Activated T-cell treated with anti-CD3 and anti-CD28 coated beads, Interleukin-2, amount 50 U/mL, for 72 hours (primary cell): ENCODE measurements at places on chromosomes 6 and 20. TPM values are rescaled to one million over a fixed set of nuclear protein-coding genes. Genes with fewer than 3 reads are reported as not detected.
A peak's percentile ranks its signal among the peaks of the same experiment; 100 is the strongest.

DNA sequence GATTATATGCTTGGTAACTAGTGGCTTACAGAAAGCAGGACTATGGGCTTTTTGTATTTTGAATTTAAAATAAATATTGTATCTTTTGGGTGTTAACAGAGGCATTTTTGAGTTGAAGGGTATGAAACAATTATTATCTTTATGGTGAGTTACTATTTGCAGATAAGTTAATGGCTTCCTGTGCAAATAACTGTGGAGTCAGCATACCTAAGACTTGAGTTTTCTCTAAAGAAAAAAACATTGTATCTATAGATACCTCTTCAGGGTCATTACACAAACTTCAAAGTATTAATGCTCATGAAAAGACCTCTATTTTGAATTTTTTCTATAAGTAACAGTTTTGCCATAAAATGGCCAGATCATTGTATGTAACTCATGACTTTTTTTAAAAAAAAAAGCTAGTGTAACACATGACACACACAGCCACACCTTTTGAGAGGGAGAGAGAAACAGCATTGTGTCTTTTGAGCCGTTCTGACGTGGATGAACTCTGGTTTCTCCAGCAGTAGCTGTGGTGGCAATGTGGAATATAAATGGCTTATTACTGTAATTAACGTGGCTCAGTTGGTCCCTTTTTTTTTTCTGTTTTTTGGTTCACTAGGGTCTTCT lies 36.3 kb downstream of the PLEKHG1 start:
- DNase-seq, result no peak

Gene HLA-DRB1
- total RNA-seq, result 15.1 TPM

GRCh38 chr20:23003881-23004460 lies 31.1 kb upstream of the SSTR4 start:
- no peak for DNase-seq

Gene TRIM15
- total RNA-seq, result 0.84 TPM

DNA sequence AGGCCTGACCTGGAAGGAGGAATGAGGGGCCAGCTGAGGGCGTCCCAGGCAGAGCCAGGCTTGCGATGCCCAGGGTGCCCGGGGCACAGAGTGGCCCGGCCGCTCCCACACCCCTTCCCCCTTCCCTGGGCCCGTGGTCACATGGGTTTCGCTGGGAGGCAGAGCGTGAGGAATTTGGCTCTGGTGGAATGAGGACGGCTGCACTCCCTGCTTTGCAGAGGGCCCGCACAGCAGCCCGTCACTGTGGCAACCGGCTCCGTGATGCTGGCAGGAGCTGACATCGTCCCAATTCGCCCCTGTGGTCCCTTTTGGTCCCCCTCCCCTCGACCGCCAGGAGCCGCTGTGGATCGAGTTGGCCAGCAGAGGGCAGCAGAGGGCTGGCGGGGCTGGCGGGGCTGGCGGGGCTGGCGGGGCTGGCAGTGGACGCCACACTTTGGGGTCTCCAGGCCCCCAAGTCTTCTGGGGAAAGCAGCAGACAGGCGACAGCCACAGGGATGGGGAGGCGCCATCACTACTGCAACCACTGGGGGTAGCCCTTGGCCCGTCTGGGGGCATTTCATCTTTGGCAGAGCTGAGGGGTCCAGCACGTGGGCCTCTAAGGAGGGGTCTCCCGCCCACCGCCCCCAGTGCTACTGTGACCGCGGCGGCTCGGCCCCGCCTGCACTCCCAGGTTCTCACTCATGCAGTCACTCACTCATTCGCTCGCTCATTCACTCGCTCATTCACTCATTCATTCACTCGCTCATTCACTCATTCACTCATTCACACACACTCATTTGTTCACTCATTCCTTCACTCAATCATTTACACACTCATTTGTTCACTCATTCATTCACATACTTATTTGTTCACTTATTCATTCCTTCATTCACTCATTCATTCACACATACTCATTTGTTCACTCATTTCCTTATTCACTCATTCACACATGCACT lies 49.7 kb upstream of the BHLHE23 start:
- DNase-seq, result peak; percentile 18

- no peak for DNase-seq
These were observed 48.4 kb upstream of the DEFB112 start for GRCh38 chr6:50097966-50098640.

GRCh38 chr6:48069280-48069679 lies 41.7 kb downstream of the PTCHD4 start:
- DNase-seq, result no peak

- no peak for DNase-seq
These were observed 20.8 kb downstream of the ZC2HC1B start for GRCh38 chr6:143885116-143885515.

DNA sequence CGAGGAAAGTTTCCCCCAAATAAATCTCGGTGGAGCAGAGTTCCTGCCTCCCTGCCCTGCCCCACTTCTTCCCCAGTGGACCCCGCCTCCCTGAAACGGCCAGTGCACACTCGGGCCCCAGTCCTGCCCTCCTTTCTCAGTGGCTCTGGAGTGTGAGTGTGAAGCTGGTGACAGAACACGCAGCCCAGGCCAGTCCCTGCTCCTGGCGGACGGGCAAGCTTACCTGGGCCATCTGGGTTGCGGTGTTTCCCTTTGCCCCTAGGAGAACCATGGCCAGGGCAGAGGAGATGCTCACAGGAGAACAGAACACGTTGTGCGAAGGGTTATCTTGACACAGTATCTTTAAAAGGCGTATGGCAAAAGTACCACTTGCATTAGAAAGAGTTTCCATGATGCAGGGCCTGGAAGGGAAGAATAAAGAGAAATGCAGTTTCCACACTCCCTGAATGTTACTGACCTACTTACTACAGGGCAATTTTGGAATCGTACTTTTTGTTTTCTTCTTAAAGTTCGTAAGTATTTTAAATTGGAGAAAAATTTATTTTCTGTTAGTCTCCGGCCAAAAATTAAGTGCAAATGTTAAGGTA lies 2.8 kb downstream of the SERPINB9 start:
- no peak for DNase-seq

Gene BICRAL
- 21.9 TPM for total RNA-seq

Gene SIGLEC1
- 0.02 TPM for total RNA-seq

DNA sequence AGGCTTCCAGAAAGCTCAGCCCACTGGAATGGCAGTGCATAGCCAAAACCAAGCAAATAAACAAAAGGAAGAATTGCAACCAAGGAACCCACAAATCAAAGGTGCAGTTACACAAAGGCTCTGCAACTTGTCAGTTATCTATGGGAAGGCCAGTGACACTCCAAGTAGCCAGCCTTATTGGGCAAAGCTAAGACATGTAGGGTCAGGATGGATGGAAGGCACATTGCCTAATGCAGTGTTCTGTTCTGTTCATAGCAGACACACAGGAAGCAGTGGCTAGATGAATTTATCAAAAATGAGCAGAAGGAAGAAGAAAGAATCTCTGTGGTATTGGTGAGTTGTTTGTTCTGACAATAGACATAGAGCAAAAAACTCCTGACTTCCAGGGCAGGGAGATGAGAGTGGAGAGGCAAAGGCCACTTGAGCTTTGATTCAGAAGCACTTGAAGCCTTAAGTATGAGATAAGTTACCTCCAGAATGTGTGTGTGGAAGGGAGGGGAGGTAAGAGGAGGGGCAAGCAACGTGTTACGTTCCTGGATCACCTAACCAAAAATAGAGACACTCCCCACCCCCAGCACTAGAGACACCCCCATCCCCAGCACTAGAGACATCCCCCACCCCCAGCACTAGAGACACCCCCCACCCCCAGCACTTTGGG lies 57.9 kb upstream of the AKAP12 start:
- DNase-seq, result no peak

Gene MRPL18
- total RNA-seq, result 60.5 TPM

GRCh38 chr6:100677240-100677639 lies 203.9 kb downstream of the ASCC3 start:
- DNase-seq, result no peak

- DNase-seq, result no peak
These were observed 288.7 kb downstream of the KIF16B start for GRCh38 chr20:16284385-16285100.

Gene KCNQ5
- total RNA-seq, result 9.8 TPM

Gene VIP
- not detected for total RNA-seq

Gene KPNA5
- total RNA-seq, result 17.6 TPM

DNA sequence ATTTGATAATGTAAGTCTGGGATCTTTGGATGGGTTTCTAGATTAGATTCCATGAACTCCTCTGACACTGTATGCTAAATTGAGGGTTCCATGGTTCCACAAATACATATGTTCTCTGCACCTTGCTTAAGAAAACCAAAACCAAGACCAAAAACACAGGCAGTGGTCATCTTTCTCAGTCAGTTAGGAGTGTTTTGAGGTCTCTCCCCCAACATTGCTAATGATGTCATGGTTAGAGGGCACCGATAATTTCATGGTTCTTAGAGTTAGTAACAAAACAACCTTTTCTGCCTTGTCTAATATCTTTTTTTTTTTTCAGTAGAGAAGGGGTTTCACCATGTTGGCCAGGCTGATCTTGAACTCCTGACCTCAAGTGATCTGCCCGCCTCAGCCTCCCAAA lies 44.5 kb downstream of the ARID1B start:
- no peak for DNase-seq

GRCh38 chr20:57473246-57474048 lies 51.5 kb downstream of the CTCFL start:
- peak; percentile 18 for DNase-seq

DNA sequence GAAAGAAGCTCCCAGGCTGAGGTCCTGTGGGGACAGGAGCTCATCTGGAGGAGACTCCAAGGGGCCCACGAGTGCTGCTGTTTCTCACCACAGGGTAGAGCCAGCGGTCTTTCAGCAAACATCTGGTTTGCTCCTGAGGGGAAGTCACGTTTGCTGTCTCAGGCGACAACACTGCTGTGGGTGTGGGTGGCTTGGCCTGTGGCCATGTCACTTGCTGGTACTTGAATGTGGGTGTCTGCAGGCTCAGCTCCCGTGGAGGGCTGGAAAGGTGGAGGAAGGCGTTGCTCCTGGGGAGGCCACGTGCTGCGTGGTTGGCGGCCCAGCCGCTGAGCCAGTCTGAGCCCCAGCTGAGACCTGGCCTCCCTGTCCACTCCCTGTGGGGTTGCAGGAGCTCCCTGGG lies 52.8 kb upstream of the MPC1 start:
- DNase-seq, result no peak

- DNase-seq, result peak; percentile 37
These were observed 7.6 kb downstream of the PRND start for GRCh38 chr20:4729265-4729664.

Gene BMP7
- total RNA-seq, result 0.39 TPM

Gene LY6G5B
- total RNA-seq, result 21.3 TPM

DNA sequence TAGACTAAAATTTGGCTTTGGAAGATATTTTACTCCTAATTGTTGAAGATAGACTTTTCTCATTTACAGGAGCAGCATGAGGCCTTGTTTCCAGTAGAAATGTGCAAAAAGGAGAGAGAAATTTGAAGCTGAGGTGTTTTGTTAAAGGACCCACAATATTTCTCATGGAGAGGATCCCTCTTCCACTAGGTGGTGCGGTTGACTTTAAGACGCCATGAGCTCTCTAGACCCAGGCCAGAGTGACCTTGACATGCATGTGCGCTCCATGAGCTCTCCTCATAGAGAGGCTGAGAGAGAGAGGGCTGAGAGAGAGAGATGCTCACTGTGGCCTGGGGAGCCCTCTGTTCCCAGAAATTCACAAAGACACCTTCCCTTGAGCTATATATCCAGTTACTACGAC lies 861.2 kb upstream of the EYS start:
- no peak for DNase-seq

Gene HNF4A
- total RNA-seq, result not detected

- no peak for DNase-seq
These were observed 214.2 kb downstream of the TBC1D7 start for GRCh38 chr6:13113981-13114593.

GRCh38 chr6:81771097-81771496 lies 18.6 kb upstream of the TENT5A start:
- no peak for DNase-seq

Gene SNPH
- 7.8 TPM for total RNA-seq

Gene SLC26A8
- 0.44 TPM for total RNA-seq

DNA sequence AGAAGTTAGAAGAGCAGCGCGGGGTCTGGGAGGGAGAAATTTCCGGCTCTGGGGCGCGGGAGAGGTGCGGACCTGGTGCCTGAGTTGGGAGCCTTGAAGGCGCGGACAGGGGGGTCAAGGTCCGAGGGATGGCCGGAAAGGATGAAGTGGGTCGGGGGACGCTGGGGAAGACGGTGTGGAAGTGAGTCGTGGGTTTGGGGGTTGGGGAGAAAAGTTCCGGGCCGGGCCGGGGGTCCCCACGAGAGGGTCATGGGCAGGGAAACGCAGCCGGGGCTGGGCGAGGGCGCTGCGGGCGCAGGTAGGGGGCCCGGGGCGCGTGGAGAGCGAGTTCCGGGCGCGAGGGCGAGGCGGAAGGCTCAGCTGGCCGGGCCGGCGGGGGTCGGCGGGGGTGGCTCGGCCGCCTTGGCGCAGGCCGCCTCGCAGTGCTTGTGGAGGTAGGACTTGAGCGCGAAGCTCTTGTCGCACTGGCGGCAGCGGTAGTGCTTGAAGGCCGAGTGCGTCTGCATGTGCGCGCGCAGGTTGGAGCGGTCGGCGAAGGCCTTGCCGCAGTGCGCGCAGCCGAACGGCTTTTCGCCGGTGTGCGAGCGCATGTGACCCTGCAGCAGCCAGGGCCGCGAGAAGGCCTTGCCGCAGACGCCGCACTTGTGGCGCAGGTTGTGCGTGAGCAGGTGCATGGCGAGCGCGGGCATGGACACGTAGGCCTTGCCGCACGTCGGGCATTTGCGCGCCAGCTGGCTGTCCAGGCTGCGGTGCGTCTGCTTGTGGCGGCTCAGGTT lies 10.5 kb upstream of the SRXN1 start:
- DNase-seq, result peak; percentile 14

Gene ENPP3
- 7.4 TPM for total RNA-seq

Gene SIRPB1
- 0.91 TPM for total RNA-seq

DNA sequence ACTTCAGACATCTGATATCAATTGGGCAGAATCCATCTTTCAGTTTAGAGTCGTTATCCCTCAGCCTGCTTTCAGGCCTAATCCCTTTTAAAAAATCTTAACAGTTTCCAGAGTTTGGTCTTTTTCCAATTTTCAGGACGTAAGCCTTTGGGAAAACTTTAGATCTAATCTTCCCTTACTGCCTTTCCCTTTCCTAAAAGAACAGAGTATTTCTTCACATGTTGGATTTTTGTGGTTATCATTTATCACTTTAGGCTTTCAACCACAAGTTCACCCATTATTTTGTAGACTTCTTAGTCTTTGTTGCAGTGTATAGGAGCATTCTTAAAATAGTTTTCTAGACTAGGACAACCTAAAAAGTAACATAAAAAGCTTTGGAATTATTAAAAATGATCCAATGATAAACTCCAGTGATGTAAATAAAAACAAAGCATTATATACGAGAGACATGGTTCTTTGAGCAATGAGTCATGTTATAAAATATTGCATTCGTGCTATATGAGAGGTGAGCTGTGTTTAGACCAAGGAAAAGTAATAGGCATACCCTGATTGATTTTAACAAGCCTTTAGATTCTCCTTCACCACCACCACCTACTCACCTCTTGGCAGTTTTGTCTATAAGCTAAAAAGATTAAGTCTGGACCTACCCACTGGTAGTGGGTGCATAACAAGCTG lies 90.4 kb upstream of the MCHR2 start:
- DNase-seq, result no peak

DNA sequence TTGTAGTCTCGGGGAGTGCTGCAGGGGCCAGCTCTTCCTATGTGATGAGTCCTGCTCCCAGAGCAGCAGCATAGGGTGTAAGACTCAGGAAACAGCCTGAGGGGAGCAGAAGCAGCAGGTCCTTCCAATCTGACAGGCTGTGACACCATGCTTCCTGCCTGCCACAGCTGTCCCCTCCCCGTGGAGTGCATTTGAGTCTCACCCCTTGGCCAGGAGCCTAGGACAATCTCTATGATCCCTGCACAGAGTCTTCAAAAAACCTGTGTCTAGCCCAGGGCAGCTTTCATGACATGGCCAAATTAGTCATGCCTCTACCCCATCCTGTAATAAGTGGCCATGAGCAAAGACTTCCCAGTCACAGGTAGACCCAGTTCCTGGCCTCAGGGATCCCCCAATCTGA lies 23.1 kb upstream of the LRFN2 start:
- DNase-seq, result no peak
